ENCODE measurements at places on chromosomes 16 and 17.
A peak's percentile ranks its signal among the peaks of the same experiment; 100 is the strongest.

DNA sequence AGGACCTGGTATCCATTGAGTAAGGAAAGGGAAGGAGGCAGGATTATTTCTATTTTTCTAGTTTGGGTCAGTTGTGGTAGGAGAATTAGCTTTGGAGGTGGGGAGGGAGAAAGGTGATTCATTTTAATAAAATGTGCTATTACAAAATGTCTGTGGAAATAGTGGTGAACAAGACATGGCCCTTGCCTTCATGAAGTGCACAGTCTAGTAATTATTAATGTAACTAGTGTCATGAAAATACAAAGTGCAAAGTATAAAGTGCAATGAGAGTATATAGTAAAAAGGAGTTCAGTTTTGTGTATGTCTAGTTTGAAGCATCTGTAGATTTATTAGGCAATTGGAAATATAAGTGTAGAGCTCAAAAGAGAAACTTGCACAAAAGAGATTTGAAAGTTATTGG, 11.9 kb downstream of the NFATC3 start:
- no peak for DNase-seq

GRCh38 chr17:73983621-73984400, 219.7 kb upstream of the RPL38 start:
- DNase-seq = no peak

DNA sequence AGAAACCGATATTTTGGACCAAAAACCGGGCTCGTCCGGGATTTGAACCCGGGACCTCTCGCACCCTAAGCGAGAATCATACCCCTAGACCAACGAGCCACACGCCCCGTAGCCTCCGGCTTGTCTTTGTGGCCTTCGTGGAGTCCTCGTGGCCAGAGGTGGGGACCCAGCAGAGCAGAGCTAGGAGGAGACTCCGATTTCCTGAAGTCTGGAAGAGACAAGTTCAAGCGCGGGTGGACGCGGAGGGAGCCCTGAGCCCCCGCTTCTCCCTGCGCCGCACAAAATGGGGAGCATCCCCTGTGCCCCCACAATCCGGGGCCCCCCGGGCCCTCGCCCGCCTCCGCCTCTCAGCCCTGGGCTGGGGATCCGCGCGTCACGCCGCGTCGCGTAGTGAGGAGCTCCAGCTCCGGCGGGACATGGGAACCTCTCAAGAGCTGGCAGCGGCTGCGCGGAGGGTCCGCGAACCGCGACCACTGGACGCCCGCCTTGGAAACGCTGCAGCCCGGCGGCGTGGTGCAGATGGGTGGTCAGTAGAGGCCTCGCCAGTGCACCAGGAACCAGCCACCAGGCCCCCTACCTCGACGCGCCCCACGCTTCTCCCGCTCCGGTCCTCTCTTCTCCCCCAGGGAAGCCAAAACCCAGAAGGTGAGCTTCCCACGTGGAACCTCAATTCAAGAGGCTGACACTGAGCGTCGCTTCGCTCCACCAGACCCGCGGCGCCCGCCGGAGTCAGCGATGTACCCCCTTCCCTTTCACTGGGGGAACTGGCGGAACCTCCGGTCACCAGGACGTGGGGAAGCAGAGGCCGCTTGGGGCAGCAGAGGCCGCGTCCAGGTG, 5.2 kb upstream of the OR1F1 start:
- no peak for DNase-seq

GRCh38 chr16:80231888-80232287, 308.9 kb upstream of the DYNLRB2 start:
- no peak for DNase-seq

DNA sequence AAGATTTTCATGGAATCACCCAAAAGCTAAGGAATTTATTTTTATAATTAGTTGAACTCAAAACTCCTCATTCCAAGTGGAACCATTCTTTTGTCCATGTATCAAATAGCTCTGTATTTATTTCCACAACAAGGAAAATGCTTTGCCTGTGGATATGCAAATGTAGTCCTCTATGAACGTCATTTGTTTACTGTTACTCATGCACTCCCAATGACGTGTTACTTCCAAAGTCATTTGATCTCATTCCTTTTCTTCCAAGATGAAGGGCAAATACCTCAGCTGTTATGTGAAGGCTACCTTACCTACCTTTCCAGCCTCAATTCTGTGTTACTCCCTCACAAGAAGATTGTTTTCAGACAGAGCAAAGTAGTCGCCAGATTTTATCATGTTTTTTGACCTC, 83.7 kb downstream of the ITFG1 start:
- DNase-seq = no peak

GRCh38 chr16:27217256-27217655, 13.9 kb downstream of the KDM8 start:
- peak; percentile 85 for DNase-seq

DNA sequence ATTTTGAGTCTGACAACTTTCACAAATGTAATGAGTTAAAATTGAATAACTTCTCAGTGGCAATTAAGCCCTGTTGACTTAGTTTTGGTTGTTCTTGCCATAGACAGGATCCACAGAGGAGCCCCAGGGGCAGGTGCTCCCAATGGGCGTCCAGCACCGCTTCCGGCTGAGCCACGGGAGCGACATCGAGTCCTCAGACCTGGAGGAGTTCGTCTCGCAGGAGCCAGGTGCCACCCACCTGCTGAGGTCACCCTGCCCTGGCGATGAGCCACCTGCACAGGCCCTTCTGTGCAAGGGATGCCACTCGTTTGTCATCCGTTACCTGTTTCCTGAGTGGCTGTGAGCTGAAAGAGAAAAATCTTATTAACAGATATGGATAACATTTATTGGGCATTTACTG, 10.7 kb downstream of the CCDC40 start:
- DNase-seq = no peak

GRCh38 chr16:77331802-77332586, 102.8 kb downstream of the ADAMTS18 start:
- DNase-seq = no peak

DNA sequence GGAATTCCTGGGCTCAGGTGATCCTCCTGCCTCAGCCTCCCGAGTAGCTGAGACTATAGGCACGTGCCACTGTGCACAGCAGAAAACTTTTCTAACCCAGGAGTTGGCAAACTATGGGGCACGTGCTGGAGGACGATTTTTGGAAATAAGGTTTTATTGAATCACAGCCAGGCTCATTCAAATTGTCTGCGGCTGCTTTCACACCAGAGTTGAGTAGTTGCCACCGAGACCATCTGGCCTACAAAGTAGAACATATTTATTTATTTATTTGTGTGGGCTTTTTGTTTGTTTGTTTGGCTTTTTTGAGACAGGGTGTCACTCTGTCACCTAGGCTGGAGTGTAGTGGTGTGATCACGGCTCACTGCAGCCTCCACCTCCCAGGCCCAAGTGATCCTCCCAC, 7.4 kb upstream of the PGS1 start:
- no peak for DNase-seq

- DNase-seq = no peak
Observed at GRCh38 chr16:10240854-10241613, 58.8 kb upstream of the GRIN2A start.

- DNase-seq = no peak
Observed at GRCh38 chr16:63850979-63851378, 1270.9 kb downstream of the CDH11 start.

DNA sequence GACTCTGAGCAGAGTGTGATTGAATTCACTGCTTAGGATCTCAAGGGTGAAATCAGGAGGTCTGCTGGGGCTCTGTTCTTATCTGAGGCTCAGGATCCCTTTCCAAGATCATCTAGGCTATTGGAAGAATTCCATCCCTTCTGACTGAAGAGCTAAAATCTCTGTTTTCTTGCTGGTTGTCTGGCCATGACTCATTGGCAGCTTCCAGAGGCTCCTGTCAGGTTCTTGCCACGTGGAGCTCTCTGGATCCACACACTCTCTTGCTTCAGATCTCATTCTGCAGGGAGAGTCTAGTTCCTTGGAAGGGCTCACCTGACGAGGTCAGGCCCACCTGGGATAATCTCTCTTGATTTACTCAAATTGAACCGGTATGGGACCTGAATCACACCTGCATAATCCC, 930.7 kb downstream of the CDH8 start:
- DNase-seq = no peak

DNA sequence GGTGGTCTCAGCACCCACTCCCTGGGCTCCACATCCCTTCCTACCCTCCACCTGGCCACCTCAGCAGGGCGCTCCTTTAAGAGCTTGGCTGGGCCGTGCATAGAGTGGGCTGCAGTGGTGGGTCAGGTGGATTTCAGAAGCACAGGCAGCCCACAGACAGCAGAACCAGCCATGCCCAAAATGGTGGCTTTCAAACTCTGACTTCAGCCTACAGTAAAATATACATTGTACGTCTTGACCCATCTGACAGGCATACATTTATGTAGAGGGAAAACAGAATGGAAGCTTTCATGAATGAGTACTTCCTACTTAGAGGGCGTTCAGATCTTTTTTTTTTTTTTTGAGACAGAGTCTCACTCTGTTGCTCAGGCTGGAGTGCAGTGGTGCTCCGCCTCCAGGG, 26.0 kb upstream of the LASP1NB start:
- no peak for DNase-seq

- no peak for DNase-seq
Observed at GRCh38 chr16:86975445-86975844, 341.7 kb downstream of the C16orf95 start.

GRCh38 chr17:73547790-73548189, 96.5 kb downstream of the SDK2 start:
- DNase-seq = no peak

DNA sequence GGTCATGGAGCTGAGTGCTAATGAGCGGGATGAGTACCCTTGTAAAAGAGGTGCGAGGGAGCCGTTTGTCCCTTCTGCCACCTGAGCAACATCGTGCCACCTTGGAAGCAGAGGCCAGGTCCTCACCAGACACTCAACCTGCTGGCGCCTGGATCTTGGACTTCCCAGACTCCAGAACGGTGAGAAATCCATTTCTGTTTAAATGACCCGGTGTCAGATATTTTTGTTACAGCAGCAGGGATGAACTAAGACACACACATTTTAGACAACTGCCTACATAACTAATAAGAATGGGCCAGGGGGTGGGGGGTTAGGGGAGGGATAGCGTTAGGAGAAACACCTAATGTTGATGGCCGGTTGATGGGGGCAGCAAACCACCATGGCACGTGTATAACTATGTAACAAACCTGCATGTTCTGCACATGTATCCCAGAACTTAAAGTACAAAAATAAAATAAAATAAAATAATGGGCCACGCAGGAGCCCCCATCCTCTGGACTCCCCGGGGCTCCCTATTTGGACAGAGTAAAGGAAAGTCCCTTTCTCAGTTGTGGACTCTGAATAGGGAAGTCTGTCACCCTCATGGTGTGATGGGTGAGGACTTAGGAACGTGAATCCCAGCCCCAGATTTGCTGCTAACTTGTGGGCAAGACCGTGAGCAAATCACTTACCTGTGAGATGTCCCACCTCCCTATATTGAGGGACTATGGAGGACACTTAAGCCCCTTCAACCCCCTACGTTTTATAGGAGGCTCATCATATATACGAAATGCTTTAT, 60.6 kb upstream of the DNAH17 start:
- no peak for DNase-seq

GRCh38 chr16:82639666-82640336, 13.0 kb downstream of the CDH13 start:
- DNase-seq = no peak

DNA sequence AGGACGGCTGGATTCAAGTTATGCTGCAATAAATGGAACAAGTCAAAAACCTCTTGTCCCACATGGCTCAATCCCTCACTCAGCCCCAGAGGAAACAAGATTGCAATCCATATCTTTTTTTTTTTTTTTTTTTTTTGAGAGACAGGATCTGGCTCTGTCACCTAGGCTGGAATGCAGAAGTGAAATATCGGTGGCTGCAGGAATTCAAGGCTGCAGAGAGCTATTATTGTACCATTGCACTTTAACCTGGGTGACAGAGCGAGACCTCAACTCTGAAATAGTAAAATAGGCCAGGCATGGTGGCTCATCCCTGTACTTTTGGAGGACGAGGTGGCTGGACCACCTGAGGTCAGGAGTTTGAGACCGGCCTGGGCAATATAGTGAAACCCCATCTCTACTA, 2.7 kb upstream of the PDE6G start:
- no peak for DNase-seq

DNA sequence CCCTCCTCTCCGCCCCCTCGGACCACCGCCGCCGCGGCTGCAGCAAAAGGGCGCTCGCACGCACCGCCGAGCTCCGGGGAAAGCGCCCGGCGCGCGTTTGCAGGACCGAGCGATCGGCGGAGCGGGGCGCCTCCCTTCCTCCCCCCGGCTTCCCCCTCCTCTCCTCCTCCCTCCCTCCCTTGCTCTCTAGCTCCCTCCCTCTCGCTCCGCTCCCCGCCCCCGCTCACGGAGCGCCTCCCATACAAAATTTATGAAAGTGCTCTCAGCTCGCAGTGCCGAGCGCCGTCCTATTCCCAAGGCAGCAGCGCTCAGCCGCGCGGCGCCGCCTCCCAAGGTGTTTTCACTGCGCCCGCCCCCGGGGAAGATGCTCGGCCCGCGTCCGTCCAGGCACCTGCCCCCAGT, at the start of gene RTN4RL1:
Gene RTN4RL1, minus strand, starts transcription at position 115 of the 402 bp plus-strand sequence. CDS start 469 bp downstream, outside the sequence.
- DNase-seq = peak; percentile 74

DNA sequence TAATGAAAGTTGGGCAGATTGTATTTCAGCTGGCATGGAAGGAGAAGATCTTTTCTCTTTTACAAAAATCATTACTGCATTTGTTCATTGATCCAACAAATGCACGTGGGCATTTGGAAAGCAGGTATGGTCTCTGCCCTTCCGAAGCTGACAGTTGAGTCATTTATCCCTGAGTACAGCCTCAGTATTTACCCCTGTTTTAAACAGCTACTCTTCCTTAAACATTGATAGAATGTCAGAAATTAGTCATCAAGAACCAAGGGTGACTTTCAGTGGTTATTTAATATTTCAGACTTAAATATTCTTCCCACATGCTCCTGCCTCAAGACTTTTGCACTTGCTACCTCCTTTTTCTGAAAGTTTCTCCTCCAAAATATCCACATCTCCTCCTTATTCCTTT, 226.7 kb upstream of the HSBP1 start:
- no peak for DNase-seq

- DNase-seq = no peak
Observed at GRCh38 chr16:12460064-12460392, 343.7 kb downstream of the CPPED1 start.

GRCh38 chr17:80573701-80574100, 29.1 kb downstream of the RPTOR start:
- DNase-seq = no peak

- DNase-seq = no peak
Observed at GRCh38 chr16:1458336-1458976, 14.1 kb upstream of the CCDC154 start.

GRCh38 chr17:75808549-75808904, 23.9 kb downstream of the UNK start:
- DNase-seq = no peak

- no peak for DNase-seq
Observed at GRCh38 chr17:46805771-46806170, 12.7 kb downstream of the WNT3 start.

DNA sequence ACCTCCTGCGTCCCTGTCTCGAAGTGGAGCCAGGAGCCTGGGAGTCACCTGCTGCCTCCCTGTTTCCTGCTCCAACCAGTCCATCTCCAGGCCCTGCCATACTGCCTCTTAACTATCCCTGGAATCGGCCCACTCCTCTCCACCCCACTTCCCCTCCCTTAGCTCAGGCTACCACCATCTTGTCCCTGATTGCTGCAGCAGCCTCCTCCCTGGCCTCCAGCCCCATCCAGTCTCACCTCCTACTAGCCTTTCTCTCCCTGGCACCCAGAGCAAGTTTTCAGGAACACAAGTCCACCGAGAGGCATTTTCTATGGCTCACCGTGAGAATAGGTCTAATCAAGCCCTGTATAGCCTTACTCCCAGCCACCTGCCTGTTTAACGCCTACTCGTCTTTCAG, 865 bp upstream of the CAMKK1 start:
- no peak for DNase-seq

GRCh38 chr16:84520725-84521496, 16.5 kb upstream of the MEAK7 start:
- DNase-seq = no peak

- no peak for DNase-seq
Observed at GRCh38 chr16:57630931-57631845, 2.8 kb downstream of the ADGRG1 start.

Data from renal pelvis (tissue), 12 donors.